ENCODE measurements at places on chromosomes 16 and 17. TPM values are rescaled to one million over a fixed set of nuclear protein-coding genes. Genes with fewer than 3 reads are reported as not detected.

DNA sequence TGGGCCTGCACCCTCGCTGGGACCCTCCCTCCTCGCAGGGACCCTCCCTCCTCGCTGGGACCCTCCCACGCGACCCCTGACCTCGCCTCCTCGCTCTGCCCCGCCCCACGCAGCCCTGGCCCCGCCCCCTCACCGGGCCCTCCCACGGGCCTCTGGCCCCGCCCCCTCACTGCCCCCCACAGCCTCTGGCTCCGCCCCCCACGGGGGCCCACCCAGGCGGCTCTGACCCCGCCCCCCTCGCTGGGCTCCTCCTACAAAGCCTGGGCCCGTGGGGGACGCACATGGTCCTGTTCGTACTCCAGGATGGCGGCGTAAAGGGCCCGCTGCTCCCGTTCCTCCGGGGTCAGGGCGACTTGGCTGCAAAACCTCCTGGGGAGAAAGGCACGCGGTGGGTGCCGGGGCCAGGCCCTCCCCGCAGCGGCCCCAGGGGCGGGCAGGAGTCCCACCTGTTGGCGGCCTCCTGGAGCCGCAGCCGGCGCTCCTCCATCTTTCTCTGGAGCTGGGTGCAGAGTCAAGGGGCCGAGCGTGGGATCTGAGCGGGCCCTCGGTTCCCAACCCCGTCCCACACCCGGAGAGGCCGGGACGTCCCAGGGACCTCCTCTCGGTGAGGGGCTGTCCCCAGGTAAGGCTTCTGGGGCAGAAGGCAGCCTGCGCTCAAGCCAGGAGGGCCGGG is 9.0 kb downstream of the VPS9D1 start:
- no peak for ATAC-seq

- no peak for ATAC-seq
These were observed 10.8 kb downstream of the CASKIN2 start for GRCh38 chr17:75504347-75505151.

GRCh38 chr17:64326420-64327054 is 63.5 kb upstream of the TEX2 start:
- peak; percentile 83 for ATAC-seq

GRCh38 chr16:56547120-56547948 is 17.5 kb upstream of the MT4 start:
- peak; percentile 50 for ATAC-seq

- no peak for ATAC-seq
These were observed 27.6 kb downstream of the ZNF276 start for GRCh38 chr16:89748921-89749320.

- no peak for ATAC-seq
These were observed 18.8 kb downstream of the PDZD9 start for GRCh38 chr16:21982108-21982507.

GRCh38 chr16:89052890-89053724 is 40.5 kb upstream of the ACSF3 start:
- no peak for ATAC-seq

DNA sequence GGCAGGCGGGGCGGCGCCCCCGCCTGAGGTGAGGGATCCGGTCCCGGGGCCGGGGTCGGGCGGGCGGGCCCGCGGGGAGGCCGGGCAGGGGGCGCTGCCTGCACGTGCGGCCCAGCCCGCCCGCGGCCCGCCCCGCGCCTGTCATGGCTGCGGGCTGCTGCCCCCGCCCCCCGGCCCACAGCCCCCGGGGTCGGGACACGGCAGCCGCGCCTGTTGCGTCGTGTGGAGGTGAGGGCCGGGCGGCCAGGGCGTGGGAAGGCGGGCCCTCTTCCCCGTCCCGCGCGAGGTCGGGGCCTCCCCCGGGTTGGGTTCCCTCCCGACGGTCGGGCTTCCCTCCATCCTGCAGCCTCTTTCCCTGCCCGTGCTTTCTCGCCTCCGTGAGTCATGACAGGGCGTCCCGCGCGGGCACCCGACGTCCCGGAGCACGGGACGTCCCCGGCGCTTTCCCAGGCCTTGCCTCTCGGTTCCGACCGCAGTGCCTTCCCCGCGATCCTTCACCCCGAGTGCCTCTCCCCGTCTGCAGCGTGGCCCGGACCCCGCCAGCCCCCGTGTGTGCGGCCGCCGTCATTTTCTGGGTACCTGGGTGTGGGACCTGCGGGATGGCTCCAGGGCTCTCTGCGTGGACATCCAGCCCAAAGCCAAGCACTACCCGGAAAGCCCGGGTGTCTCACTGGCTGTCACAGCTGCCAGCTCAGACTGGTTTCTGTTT is 76.7 kb downstream of the CHD9 start:
- peak; percentile 14 for ATAC-seq

DNA sequence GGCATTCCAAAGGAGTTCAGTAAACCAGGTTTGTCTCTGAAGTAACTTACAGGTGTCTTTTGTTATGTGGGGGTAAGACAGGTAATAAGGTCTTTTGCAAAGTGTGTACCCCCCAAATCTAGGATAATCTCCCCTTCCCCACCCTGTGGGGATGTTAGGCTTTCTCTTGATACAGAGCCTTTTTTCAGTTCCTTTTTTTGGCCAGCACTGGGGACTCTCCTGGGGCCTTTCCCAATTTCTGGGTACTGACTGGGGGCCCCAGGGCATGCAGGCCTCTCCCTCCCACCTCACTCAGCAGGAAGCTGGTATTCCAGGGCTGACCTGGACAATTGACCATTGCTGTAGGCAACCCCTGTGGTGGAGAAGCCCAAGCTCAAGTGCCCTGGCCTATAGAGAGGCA is 84.3 kb upstream of the IRX6 start:
- no peak for ATAC-seq

DNA sequence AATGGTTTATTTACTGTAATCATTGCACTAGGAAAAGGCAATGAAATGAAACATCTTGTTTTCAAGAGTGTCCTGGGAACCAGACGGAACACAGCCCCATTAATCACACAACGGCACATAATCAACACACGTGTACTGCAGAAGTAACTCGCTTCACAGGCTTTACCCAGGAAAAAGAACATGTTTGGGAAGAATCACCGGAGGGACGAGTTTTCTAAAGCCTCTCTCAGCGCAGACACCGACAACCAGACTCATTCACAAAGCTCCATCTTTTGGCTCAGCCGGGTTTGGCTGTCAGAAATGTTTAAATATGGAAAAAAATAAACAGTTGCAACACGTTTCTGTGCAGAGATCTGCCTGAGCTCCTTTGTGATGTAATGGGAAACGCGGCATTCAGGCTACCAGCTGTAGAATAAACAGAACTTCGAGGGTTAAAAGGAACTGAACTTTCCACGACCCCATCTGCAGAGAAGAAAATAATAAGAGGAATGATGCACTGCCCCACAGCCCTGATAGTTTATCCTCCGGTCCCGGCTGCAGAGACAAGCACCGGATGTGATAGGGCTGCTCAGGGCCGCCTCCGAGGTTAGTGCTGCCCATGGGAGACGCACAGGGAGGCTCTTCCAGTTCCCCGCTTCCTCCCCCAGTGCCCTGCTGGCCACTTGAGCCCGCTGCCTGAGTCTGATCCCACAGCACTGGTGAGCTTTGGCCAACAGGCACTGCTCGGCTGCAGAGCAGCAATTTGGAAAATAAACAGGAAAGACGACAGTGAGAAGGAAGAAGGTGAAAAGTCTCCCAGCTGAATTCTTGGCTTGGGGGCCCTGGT is 119.8 kb downstream of the HIC1 start:
- peak; percentile 51 for ATAC-seq

- peak; percentile 53 for ATAC-seq
These were observed 22.4 kb downstream of the NXPH3 start for GRCh38 chr17:49597928-49598655.

DNA sequence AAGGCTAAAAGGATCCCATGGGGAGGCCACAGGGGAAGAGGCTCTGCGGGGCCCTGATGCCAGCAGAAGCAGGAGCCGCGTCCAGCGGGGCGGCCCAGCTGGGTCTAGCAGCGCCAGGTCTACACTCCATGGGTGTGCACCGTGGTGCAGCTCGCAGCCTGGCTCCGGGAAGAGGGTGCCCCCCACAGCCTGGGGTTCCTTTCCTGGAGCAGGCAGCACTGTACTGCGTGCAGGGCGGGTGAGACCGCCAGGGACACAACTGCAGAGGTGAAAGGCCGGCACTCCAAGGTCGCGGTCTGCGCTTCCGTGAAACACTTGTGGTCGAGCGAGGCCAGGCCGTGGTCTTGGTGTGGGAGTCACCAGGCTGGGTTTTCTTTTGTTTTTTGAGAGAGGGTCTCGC is 6.5 kb upstream of the CCDC154 start:
- no peak for ATAC-seq

- ATAC-seq: peak; percentile 20
These were observed 39.2 kb downstream of the GNA13 start for GRCh38 chr17:65017207-65017774.

- peak; percentile 16 for ATAC-seq
These were observed 541 bp downstream of the GPT2 start for GRCh38 chr16:46884513-46885293.

GRCh38 chr17:82893779-82894178 is 54.0 kb upstream of the ZNF750 start:
- ATAC-seq: no peak

- no peak for ATAC-seq
These were observed 28.7 kb downstream of the TMEM186 start for GRCh38 chr16:8768692-8769091.

GRCh38 chr16:67879936-67880335 is 4.7 kb upstream of the NRN1L start:
- ATAC-seq: no peak

DNA sequence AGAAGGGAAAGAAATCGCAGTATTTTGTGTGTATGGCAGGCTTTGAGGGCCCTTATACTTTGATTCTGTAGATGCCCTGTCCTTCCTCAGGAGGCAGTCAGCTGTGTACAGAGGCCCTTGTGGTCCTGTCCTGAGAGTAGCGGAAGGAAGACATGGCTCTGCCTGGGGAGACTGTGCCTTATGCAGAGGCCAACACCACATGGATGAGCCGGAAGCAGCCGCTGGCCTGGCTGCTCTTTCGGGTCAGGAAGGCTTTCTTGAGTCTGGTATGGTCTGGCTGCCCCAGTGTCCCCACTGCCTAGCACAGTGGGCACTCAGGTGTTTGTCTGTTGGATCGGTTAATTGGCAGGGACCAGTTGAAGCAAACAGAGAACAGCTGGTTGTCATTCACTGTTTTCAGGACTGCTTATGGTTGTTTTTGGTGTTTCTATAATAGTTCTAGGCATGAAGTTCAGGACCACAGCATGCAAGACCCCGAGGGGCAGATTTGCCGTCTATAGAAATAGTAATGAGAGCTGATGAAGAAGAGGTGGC is 12.4 kb downstream of the USP10 start:
- no peak for ATAC-seq

- no peak for ATAC-seq
These were observed 5.9 kb downstream of the RNF43 start for GRCh38 chr17:58411408-58411894.

DNA sequence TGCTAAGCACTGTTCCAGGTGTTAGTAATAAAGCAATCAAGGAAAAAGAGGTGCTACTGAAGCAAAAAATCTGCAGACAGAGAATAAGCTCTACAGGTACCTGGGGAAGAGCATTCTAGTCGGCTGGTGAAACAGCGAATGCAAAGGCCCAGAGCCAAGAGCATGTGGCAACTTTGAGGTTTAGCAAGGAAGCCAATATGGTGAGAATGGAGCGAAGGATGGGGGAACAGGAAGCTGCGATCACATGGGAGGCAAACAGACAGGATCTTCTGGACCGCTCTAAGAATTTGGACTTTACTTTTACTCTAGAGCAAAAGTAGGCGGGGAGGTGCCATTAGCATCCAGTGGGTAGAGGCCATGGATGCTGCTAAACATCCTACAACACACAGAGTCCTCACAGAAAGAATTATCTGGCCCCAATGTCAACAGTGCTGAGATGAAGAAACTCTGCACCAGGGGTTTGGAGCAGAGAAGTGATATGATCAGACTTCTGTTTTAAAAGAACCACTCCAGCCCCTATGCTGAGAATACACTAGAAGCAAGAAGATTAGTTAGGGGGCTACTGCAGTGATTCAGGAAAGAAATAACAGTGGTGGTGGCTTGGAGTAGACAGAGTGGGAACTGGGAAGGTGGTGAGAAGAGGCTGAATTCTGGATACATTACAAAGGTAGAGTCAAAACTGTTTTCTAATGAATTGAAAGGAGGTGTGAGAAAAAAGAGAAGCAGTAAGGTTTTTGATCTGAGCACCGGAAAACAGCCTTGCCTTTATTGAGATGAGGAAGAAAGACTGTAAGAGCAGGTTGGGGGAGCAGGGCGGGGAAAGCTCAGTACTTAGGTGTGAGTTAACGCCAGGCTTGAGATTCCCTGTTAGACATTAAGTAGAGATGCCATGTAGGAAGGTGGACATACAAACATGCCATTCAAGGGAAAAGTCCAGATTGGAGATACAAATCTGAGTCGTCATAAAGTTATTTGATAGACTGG is 11.0 kb downstream of the EFTUD2 start:
- no peak for ATAC-seq

GRCh38 chr17:53420035-53420641 is 402.6 kb upstream of the KIF2B start:
- no peak for ATAC-seq

- ATAC-seq: no peak
These were observed 19.1 kb downstream of the ENDOV start for GRCh38 chr17:80433916-80434666.

- ATAC-seq: no peak
These were observed 20.2 kb upstream of the TOX3 start for GRCh38 chr16:52567193-52567592.

DNA sequence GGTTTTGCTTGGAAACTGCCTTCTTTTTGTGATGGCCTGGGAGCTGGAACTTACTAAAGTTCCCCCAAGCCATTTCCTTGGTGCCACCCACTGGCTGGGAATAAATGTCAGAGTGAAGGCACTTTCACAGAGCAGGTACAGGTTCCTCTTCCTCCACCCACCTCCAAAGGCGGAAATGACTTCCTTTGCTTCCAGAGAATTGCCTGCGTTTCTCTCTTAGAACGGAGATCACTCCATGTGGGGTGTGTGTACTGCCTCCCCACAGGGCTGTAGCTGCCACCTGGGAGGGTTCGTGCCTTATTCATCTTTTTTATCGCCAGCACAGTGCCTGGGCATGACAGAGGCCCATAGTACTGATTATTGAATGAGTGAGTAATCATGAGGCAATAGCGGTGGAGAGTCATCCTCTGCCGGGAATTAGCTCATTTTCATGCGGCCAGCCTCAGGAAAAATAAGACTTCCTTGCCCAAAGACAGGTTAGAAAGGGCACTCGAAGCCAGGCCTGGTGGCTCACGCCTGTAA is 32.2 kb upstream of the HAS3 start:
- ATAC-seq: no peak

The IL17C gene
- total RNA-seq: not detected

The NDRG4 gene
- 8.0 TPM for total RNA-seq

The PRAC2 gene
- not detected for total RNA-seq

The ATP1B2 gene
- 3.1 TPM for total RNA-seq

The TAC4 gene
- not detected for total RNA-seq

The TBC1D3C gene
- not detected for total RNA-seq

The ALDH3A1 gene
- total RNA-seq: 1.6 TPM

The AOC3 gene
- total RNA-seq: 130 TPM

The MIS12 gene
- total RNA-seq: 8.6 TPM

The ZNF205 gene
- total RNA-seq: 18.8 TPM

The TPSG1 gene
- total RNA-seq: not detected

The ACBD4 gene
- total RNA-seq: 15.0 TPM

The SLC16A11 gene
- 0.32 TPM for total RNA-seq

Data from gastroesophageal sphincter (tissue), 4 donors.